ENCODE measurements at places on chromosomes 12 and 14.
A peak's percentile ranks its signal among the peaks of the same experiment; 100 is the strongest.

DNA sequence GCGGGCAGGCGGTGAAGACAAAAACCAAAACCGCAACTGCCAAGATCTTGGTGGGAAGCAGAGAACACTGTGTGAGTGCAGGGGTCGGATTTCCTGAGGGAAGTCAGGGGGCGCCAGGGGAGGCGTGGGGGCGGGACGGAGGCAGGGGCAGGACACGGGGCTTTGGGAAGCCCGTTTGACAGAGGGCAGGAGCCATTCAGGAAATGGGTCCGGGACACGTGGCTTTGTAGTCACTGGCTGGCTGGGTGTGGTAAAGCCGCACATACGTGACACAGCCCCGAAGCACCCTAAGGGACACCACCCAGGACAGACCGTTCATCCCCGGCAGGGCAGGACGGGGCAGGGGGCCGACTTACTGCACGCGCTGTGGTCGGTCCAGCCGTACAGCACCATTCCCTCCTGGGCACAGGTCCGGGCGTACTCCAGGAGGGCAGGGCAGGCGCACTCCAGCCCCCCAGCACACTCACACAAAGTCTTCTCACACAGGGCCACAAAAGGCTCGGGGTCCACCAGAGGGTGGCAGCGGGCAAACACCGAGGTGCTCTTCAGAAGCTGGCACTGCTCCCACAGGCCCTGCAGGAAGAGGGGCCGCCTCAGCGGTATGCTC, 49.4 kb downstream of the VWF start:
- peak; percentile 68 for DNase-seq

DNA sequence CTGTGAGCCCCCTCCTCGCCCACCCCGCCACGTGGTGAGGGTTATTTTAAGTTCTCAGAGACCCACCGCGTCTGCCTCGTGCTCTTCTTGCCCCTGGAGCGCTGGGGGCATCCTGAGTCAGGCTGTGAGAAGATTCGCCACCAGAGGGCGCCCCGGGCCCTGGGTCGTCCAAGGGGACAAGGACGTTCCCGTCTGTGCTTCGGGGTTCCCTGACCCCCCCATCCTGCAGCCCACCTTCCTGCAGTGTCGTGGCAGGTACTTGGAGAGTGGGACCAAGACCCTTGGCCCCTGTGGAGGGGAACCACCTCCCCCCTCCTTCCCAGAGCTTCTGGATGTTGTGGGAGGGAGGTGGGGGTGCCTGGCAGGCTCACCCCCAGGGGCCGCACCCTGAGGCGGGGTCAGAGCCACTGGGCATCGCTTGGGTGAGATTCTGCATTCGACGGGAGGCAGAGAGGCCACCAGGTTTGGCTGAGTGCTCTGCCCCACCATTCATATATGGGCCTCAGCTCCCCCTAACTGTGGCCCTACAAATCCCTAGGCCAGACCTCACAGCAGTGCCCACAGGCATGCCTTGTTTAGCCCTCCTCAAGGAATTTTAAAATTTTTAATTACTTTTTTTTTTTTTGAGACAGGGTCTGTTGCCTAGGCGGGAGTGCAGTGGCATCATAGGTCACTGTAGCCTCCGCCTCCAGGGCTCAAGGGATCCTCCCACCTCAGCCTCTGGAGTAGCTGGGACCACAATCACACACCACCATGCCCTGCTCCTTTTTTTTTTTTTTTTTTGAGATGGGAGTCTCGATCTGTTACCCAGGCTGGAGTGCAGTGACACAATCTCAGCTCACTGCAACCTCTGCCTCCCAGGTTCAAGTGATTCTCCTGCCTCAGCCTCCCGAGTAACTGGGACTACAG, 17.0 kb downstream of the RHOF start:
- DNase-seq: peak; percentile 87

DNA sequence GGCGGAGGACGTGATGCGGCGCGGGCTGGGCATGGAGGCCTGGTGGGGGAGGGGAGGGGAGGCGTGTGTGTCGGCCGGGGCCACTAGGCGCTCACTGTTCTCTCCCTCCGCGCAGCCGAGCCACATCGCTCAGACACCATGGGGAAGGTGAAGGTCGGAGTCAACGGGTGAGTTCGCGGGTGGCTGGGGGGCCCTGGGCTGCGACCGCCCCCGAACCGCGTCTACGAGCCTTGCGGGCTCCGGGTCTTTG, 303 bp downstream of the GAPDH start:
- DNase-seq: no peak

DNA sequence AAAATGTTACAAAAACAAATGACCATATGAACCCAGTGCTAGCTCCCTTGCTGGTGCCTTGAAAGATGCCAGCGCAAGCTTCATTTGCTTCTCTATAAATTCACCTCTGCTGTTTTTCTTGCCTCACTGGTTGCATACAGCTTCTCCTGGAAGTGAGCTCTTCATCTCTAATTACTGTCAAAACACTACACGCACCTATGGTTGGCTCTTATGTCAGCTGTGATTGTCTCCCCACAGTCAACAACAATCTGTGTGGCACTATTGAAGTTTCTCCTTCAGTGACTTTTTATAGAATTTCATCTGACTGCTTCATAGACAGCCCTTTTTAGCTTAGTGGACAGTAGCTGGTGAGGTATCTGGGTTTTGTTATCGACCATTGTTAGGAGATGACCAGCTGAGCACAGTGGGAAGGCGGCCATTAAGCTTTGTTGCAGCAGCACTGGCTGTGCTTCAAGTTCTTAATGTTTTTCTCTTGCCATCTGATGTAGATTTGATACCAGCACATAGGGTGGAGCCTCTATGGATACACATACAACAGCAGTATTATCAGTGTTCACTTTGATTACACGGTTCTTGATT, 131.8 kb downstream of the KITLG start:
- DNase-seq: no peak

- no peak for DNase-seq
Observed at GRCh38 chr12:95882080-95882479, 23.3 kb downstream of the SNRPF start.

GRCh38 chr14:71711125-71711524, 221.1 kb upstream of the RGS6 start:
- no peak for DNase-seq

DNA sequence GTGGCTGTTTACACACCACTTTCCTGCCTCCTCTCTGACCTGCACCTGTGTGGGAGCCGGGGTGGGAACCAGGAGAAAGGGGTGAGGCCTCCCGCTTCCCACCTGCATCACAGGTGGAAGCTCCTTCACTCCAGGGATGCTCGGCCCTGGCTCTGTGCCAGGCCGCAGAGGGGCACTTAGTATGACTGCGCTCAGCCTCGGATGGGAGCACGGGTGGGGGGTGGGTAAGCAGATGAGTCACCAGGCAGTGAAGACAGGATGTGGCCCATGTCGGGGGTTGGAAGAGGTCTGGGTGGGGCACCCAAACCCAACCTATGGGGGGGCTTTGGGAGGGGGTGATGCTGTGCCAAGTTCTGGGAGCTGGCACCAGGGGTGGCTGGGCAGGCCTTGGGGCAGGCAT, 7.4 kb upstream of the CYP46A1 start:
- no peak for DNase-seq

DNA sequence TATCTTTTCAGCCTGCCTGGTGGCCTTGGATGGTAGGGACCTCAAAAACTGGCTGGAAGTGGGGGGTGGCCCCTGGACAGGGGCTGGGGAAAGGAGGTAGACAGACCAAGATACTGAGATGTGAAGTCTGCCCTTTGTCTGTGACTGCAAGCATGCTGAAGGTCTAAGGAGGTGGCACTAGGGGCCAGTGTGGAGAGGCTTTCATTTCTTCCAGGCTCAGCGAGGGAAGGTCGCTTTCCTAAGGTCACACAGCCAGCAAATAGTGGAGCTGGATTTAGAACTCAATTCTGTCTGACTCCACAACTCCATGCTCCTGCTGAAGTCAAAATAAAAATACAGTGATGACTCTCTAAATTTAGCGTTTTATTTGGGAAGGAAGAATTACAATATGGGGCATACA, 11.3 kb upstream of the PLBD2 start:
- DNase-seq: no peak

- peak; percentile 0 for DNase-seq
Observed at GRCh38 chr12:40054555-40055227, 51.2 kb downstream of the SLC2A13 start.

DNA sequence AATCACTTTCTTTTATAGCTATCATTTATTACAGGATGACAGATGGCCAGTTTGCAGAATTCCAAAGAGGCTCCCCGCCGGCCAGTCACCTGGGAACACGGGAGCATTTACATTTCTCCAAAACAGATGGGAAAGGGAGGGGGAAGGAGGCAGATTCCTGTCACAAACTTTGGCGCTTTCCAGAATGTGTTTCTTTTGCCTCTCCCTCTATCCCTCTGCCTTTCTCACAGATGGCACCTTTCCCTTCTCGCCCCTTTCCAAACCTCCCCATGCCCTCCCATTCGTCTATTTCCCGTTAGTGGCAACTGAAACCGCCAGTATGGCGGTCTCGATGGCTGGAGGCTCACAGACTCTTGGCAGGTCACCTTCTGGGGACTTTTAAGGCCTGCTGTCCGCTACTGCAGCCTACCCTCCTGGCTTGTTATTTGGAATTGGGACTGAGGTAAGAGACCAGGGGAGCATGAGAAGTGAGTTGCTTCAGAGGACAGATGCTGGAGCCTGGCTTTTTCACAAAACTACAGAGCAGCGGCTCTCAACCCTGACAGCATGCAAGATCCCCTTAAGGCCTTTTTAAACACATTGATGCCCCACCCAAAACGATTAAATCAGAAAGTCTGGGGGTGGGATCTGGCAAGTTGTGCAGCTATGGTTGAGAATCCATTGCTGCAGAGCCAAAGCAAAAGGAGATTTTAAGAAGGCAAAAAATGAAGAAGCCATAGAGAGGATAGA, 161.5 kb upstream of the VASH1 start:
- DNase-seq: no peak

GRCh38 chr14:105299654-105300541, 903 bp downstream of the BRF1 start:
- peak; percentile 41 for DNase-seq

DNA sequence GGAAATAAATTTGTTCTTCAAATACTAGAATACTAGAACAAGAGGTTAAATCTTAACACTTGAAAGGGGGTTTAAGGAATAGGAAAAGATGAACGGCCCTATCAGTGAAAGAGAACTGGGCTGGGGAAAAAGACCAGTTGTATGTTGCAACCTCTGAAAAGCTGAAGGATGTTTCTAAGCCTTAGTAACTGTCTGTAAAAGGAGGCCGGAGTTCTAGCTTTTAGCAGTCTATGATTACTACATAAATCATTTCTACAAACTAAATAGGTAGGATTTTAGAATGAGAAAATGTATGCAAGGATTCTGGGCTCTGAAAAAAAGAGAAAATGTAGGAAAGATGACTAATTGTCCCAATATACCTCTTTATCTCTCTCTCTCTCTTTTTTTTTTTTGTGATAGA, 4.9 kb downstream of the CERS5 start:
- DNase-seq: no peak

DNA sequence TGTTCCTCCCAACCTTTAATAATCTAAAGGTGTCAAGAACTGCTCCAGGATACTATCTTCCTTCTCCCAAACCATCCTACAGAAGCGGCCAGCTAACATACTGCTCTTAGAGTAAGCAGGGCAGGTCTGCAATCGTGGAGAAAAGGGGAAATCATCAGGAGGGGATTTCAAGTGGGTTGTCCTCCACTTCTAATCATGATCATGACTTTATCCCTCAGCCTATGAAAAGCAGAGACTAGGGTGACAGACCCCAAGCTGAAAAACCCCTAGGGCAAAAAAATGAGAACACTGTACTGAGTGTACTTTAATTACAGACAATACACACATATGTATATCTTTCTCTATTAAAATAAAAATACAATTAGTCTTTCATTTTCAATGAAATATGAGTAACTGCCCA, 13.9 kb downstream of the DUSP16 start:
- no peak for DNase-seq

- DNase-seq: no peak
Observed at GRCh38 chr14:97894552-97894951, 1097.4 kb downstream of the VRK1 start.

GRCh38 chr14:84162633-84163032, 1367.3 kb upstream of the FLRT2 start:
- DNase-seq: no peak

DNA sequence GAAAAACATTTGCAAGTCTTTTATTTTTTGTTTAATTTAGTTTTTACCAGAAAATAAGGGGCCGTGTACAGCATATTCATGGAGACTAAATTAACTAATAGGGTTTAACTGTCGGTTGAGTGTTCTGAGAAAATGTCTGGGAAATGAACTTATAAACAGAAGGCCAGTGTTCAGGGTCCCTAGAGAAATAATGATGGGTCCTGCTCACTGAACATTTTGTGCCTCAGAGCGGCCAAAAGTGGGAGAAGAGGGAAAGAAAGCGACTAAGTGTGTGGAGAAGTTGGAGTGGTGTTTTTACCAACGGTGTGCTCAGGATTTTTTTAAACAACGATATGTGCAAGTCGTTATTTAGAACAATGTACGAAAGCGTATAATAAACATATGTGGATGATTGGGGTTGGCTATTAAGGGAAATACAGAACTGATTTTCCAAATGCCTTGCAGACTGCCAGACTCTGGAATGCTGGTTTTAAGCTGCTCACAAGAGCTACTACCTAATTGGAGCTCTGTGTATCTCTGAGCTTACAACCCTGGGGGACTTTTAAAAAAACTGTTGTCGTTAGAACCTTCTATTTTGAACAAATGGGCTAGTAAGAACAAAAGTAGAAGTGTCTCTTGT, 166.7 kb downstream of the SLC38A4 start:
- no peak for DNase-seq

DNA sequence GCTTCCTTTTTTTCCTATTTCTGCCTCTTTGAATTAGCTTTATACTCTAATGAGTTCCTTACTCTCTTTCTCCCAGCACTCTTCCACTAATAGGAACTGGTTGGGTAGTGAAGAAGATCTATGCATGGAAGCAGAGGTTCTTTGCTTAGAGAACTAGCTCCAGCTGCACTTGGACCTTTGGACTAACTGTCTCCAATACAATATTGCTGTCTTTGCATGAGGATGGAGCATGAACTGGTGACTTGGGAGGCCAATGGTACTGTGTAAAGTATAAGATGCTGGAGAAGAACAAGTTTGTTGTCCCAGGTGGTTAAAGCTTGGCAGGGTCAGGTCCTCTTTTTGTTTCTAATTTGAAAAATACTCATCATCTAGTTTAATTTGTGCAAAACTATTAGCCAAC, 2.4 kb upstream of the GLS2 start:
- DNase-seq: no peak

DNA sequence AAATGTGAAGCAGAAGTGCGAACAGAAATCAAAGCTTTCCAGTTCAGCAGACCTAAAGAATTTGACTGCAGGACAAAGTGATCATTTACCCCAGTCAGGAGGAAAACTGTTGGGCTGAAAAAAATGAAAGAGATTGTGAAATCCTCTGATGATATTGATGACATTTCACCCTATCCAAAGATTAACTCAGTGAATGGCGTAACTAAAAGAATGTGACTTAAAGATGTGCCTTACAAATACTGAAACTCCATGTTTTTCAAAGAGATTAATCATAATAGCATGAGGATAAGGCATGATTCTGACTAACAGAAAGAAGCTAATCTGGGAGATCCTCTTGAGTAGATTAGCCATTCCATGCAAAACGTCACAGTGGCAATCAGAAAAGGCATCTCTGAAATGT, 225.6 kb downstream of the DUSP6 start:
- no peak for DNase-seq

- DNase-seq: no peak
Observed at GRCh38 chr12:110373025-110373424, 30.5 kb downstream of the ANAPC7 start.

- DNase-seq: no peak
Observed at GRCh38 chr12:122128481-122128880, 45.5 kb downstream of the IL31 start.
